SW480 (cell line): ENCODE measurements at places on chromosomes 7 and 10.
A peak's percentile ranks its signal among the peaks of the same experiment; 100 is the strongest.

DNA sequence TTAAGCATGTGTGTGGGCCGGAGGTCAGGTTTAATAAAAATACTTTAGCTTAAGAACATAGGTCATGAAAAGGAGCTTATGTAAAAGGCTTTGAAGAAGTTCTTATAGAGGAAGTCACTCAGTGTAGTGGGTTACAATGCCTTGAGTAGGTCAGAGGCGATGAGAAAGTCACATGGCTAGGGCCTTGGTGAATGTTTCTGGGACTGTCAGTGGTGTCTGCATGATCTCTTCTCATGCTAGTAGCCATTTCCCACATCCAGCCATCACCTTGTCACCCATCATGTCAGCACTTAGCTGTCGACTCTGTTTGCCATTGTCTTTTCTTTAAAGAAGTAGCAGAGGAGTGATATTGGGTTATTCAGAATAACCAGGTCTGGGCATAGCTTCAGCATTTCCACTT, 236.6 kb downstream of the CDK14 start:
- no peak for DNase-seq

- DNase-seq: no peak
Observed at GRCh38 chr7:155395176-155395797, 62.6 kb upstream of the EN2 start.

- no peak for DNase-seq
Observed at GRCh38 chr10:117348236-117348635, 27.0 kb downstream of the PDZD8 start.

- DNase-seq: no peak
Observed at GRCh38 chr10:49187044-49187484, 1.1 kb downstream of the TMEM273 start.

DNA sequence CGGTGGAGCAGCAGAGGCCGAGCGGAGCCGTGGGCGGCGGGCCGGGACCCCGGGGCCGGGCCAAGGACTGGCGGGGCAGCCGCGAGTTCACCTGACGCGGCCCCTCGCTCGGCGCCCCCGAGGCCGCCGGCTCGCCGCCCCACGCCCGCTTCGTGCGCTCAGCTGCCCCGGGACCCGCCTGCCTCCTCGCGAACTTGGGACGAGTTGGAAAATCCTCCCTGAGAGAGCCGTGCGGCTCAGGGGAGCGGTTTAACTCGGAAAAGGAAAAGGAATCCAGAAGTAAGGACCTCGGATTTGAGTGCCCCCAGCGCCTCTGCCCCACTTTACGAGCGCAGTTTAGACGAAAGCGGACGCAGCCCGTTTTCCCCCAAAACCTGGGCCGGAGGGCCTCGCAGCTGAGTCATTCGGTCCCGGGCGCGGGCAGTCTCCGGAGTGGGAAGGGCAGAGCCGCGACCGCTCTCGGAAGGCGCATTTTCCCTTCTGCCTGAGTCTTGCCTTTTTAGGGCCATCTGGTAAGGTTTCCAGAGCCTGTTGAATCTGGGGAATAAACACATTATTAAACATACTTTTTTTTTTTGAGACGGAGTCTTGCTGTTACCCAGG, 744 bp downstream of the CREM start:
- DNase-seq: peak; percentile 38

GRCh38 chr7:129702316-129702715, 90.8 kb downstream of the NRF1 start:
- no peak for DNase-seq

DNA sequence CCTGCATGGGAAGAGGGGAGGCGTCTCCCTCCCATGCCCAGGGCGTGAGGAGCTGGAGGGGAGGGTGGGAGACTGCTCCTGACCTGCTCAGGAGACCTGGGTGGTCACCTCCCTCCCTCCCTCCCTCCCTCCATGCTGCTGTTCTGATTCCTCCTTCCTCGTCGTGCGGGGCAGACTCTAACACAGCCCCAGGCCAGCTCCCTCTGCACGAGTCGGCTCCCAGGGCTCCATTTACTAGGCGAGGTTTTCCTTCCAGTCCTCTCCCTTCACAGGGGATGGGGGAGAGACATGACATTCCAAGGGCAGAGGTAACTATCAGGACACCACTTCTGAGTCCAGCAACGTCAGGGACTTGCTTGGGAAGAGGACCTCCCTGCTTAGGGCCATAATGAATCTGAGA, 23.6 kb downstream of the VIPR2 start:
- no peak for DNase-seq

DNA sequence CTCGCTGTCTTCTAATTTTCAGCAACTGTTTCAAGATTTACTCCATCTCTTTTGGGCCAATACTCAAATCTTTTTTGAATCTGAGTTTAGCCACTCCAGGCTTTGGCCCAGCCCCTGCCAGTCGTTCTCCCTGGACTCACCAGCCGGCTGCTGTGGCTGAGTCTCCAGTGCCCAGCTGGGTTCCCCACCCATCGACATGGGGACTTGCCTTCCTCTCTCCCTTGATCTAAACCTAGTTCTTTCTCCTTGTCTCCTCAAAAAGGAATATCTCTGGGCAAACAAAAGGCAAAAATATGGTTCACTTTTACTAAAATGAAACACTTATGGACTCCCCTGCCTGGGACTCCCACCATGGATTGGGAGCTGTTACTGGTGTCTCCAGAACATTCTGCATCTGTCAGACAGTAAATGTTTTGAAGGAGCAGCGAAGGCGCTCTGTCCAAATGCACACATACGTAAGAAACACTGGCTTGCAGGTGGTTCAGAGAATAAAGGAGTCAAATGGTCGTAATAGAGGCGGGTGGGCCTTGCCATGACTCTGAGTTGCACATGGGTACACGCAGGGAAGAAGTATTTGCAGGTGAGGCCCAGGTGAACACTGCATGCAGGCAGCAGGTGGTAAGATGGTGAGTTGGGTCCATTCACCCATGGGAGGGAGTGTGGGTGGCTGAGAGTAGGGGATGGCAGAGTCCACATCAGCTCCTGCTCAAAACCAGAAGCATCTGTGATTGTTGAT, 35.5 kb upstream of the HABP2 start:
- DNase-seq: no peak

DNA sequence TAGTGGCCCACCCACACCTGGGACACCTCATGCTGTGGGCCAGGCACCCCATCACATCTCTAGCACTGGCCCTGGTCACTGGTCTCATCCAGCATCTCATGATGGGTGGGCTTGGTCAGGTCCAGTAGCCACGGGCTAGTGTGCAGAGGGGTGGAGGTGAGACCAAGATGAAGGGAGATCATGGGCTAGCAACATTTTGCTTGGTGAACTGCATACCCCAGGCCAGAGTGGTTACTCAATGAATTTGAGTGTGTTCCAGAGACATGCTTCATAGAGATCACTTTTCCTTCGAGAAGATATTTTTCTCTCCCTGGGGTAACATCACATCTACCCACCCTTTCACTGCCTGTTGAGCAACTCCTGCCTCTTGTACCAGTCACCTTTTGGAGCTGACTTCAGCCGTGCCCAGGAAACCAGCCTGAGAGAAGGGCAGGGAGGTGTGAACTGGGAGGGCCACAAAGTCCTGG, 44.2 kb downstream of the MINDY4 start:
- DNase-seq: no peak
